ENCODE measurements at places on chromosomes 2 and 18.

DNA sequence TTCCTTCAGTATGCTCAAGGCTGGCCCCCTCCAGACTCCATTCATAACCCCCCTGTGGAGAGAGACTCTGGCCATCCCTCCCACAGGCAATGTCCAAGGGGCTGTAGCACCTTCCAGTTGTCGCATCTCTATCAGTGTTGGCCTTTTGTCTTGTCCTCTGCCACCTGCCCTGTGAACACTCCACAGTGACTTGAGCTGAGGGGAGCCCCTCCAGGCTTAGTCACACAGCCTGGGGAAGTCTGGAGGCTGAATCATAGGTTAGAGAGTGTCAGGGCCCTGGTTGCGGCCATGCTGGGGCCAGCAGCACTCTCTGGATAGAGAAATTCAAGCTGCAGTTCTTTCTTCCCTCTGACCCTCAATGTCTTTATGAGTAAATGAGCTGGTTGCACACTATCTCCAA is 64.7 kb downstream of the GYPC start:
- no peak for DNase-seq

DNA sequence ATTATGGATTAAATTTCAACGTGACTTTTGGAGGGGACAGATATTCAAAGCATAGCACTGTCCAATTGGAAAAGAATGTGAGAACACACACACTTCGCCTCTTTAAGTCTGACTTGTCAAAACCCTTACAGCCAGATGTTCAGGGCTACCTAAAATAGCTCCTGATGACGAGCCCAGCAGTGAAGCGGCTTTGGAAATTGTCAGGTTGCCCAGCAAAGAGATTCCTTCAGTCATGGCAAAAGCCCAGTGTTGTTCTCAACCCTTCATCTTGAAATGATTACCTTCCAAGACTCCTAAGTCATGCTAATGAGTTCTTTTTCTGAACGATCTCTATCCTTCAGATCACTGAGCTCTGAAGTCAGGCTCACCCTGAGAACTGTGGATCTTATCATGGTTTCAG is 436.6 kb downstream of the LRATD1 start:
- DNase-seq = no peak

GRCh38 chr18:40877096-40877495 is 1077.9 kb upstream of the PIK3C3 start:
- no peak for DNase-seq

- DNase-seq = no peak
These were observed 8.2 kb downstream of the SMARCAL1 start for GRCh38 chr2:216420367-216421101.

- DNase-seq = no peak
These were observed 29.1 kb downstream of the PPM1B start for GRCh38 chr2:44197816-44198215.

DNA sequence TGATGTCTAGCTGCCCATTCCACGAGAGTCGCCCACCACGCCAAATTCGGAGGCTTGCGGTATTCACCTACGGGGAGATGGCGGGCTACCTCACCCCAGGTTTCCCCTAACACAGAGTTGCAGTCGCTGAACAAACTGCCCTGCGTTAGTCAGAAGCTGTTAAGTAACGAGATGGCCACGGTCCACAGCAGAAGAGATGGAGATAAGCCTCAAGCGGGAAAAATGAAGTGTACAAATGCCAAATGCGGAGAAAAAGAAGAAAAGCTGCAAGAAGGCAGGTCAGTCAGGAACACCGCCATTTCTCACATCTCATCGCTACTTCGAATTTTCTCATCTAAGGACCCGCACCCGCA is 425 bp downstream of the ASB3 start:
- DNase-seq = no peak

DNA sequence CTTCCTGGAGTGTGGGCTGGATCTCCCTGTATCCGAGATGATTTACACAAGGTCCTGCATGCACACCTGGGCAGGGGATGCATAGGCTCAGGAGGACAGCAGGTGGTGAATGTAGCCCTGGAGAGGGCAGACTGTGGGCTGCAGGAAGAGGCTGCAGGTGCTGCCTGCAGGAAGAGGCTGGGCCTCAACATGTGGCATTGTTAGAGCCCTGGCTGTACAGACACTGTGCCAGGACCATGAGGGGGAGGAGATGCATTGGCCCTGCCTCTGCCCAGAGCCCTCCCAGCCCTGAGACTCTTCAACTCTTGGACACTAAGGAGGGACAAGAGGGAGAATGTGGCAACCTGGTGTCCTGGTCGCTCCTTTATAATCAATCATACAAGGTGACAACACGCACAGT is 392.8 kb downstream of the TNS1 start:
- no peak for DNase-seq

Measured in foreskin melanocyte (primary cell).